ENCODE measurements at places on chromosomes 2 and 18.

- H3K27ac ChIP-seq, result no peak overlapping the region
- no peaks in the 10 kb centered on the region for H3K36me3 ChIP-seq
- H3K4me1 ChIP-seq, result no peaks in the 10 kb centered on the region
- no peak overlapping the region for H3K4me3 ChIP-seq
- peaks cover 5% of the 10 kb centered on the region for H3K27me3 ChIP-seq
Measured at GRCh38 chr2:15795426-15795825, 144.9 kb upstream of the MYCN start.

- no peak for DNase-seq
- H3K27me3 ChIP-seq, result no peaks in the 10 kb centered on the region
- H3K36me3 ChIP-seq, result no peaks in the 10 kb centered on the region
- no peak overlapping the region for H3K4me3 ChIP-seq
- H3K4me1 ChIP-seq, result no peaks in the 10 kb centered on the region
Measured at GRCh38 chr2:215811003-215811402, 202.3 kb downstream of the MREG start.

- H3K36me3 ChIP-seq, result no peaks in the 10 kb centered on the region
- H3K4me1 ChIP-seq, result no peaks in the 10 kb centered on the region
- H3K27ac ChIP-seq, result no peak overlapping the region
- H3K4me3 ChIP-seq, result no peak overlapping the region
Measured at GRCh38 chr2:201904538-201905420, 98.4 kb downstream of the CDK15 start.

DNA sequence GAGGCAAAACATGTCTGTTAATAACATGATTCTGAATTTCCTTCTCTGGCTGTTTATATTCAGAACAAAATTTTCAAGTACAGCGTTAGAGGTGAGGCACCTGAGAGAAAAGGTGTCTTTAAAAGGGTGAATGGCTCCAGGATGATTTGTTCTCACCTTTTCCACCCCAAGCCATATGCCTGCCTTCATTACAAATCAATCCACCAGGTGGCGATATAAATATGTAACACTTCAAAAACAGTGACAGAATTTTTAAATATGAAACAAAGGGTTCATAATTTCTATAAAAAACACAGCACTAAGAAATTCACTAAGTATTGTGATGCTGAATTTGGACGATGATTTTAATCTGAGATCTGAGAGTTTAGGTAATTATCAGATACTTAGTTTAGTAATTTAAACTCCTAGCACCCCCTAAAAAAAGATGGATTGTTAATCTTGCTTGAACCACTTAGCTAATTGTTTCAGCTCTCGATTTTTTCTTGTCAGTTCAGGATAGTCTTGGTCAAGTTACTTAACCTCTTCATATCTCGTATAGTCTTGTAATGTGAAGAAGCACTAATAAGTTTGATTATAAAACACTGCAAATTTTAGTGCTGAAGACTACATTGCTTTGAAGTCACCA lies 528.8 kb downstream of the CPS1 start:
- H3K27me3 ChIP-seq, result no peaks in the 10 kb centered on the region
- no peak for DNase-seq
- no peaks in the 10 kb centered on the region for H3K36me3 ChIP-seq
- no peak overlapping the region for H3K4me3 ChIP-seq
- H3K27ac ChIP-seq, result no peak overlapping the region

- no peak for DNase-seq
- no peaks in the 10 kb centered on the region for H3K27me3 ChIP-seq
- H3K4me1 ChIP-seq, result no peaks in the 10 kb centered on the region
- no peak overlapping the region for H3K27ac ChIP-seq
Measured at GRCh38 chr2:184734338-184734737, 136.0 kb downstream of the ZNF804A start.

DNA sequence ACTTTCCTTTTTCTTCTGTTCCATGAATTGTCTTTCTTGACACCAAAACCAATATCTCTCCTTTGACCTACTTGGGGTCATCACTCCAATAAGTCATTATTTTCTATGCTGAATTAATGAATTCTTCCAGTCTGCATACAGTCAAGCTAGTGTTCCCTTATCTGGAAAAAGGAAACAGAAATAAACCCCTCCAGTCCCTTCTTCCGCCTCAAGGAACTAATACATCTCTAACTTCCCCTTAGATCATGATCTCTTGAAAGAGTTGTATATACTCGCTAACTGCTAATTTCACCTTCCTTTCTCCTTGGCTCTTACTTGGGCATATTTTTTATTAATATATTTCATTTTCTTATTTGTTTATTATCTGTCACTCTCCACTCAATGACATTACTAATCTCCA lies 7.3 kb upstream of the ARHGAP15 start:
- no peaks in the 10 kb centered on the region for H3K4me1 ChIP-seq
- H3K27ac ChIP-seq, result no peak overlapping the region
- no peaks in the 10 kb centered on the region for H3K36me3 ChIP-seq
- no peak overlapping the region for H3K4me3 ChIP-seq
